T-helper 17 cell (primary cell): ENCODE measurements at places on chromosomes 5 and 9. TPM values are rescaled to one million over a fixed set of nuclear protein-coding genes. Genes with fewer than 3 reads are reported as not detected.

DNA sequence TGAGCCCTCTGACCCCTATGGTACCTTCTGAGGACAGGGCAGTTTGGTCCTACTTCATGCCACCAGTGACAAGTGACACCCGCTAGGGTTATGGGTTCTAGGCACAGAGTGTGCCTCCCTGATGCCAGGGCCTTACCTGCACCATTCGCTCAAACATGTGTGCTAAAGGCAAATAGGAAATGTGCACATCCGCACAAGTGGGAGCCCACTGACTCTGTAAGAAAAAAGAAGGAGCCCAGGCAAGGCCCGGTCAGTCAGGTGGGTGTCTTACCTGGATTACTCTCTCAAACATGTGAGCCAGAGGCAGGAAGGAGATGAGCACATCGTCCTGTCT is 29.1 kb upstream of the MEIKIN start:
- H3K36me3 ChIP-seq, result peaks cover 3% of the 10 kb centered on the region
- no peaks in the 10 kb centered on the region for H3K27me3 ChIP-seq
- peak overlapping the region; percentile 96 for H3K4me3 ChIP-seq
- DNase-seq, result no peak
- peak overlapping the region; percentile 95 for H3K27ac ChIP-seq

TEX48 gene
- not detected for total RNA-seq

KIF24 gene
- 0.12 TPM for total RNA-seq

WDR36 gene
- 27.9 TPM for total RNA-seq

- H3K27me3 ChIP-seq, result peaks cover 38% of the 10 kb centered on the region
- DNase-seq, result no peak
- no peak overlapping the region for H3K4me3 ChIP-seq
- peaks cover 2% of the 10 kb centered on the region for H3K36me3 ChIP-seq
- H3K27ac ChIP-seq, result no peak overlapping the region
Observed at GRCh38 chr9:95327239-95327865, 9.8 kb upstream of the FANCC start.

ZNF462 gene
- total RNA-seq, result 11.0 TPM

GRCh38 chr9:121123816-121124535 is 49.2 kb downstream of the CNTRL start:
- H3K36me3 ChIP-seq, result peaks cover 7% of the 10 kb centered on the region
- H3K4me1 ChIP-seq, result peaks cover 36% of the 10 kb centered on the region

DNA sequence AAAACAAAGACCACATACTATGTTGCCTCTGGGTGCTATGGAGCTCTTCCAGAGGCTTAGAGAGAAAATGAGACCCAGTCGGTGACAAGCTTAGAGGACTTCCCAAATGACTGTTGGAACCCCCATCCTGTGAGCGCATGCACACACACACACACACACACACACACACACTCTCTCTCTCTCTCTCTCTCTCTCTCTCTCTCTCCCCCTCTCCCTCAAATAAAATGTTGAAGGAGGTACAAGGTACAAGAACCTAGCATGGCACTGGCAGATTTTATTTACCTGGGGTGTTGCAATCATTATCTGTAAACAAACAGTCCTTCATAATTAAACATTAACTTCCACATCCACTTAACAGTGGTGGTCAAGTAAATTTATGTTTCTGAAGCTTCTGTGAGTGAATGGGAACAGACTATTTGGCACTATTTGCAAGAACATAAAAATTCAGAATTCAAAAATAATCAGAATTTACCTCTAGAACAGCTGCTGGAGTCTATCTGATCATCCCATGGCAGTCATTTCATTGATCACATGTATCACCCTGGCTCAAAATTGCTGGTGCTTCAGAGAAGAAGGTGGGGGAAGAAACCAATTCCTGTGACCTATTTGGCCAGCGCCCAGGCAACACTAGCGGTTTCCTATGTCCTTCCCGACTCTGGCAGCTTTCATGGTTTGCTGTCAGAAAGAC is 24.9 kb downstream of the TRPM3 start:
- no peak for DNase-seq
- no peaks in the 10 kb centered on the region for H3K36me3 ChIP-seq
- H3K4me3 ChIP-seq, result no peak overlapping the region
- H3K27ac ChIP-seq, result no peak overlapping the region
- no peaks in the 10 kb centered on the region for H3K4me1 ChIP-seq

DNA sequence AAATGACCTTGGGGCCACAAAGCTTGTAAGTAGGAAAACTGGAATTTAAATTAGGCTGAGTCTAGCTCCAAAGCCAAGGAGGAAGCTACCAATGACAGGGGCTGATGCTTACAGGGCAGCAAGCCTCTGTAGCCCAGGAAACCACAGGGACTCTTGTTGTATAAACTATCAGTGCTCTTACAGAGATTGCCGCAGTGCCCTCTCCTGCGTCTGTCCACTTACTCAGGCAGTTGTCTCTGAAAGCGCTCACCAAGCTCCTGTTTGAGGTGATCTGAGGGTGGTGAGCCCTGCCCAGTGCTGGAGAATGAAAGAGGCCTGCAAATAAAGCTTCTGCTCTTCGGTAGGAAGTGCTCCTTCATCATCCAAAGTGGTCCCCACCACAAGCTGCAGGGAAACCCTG is 498.8 kb downstream of the ARHGEF28 start:
- H3K27me3 ChIP-seq, result peaks cover 37% of the 10 kb centered on the region

CCDC192 gene
- total RNA-seq, result 0.45 TPM

DNA sequence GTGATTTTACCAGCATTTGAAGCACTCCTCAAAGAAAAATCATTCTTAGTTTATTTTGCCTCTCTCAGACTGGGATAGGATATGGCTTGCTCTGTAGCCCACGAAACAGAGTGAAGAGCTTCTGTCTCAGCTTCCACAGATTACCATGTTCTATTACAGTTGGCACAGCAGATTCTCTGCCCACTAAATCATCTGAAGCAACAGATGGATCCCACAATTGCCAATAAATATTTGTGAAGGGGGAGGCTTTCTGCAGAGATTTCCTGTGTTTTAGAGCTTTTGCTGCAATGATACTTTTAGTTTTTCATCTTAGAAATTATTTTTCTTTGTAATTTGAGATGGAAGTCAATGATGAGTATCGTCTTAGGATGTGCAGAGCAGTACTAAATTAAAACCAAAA is 12.3 kb upstream of the MAP3K1 start:
- H3K4me3 ChIP-seq, result no peak overlapping the region
- DNase-seq, result no peak
- H3K36me3 ChIP-seq, result peaks cover 2% of the 10 kb centered on the region
- H3K27ac ChIP-seq, result no peak overlapping the region
- H3K27me3 ChIP-seq, result no peaks in the 10 kb centered on the region

GRCh38 chr9:114266969-114267368 is 55.9 kb upstream of the ORM1 start:
- H3K4me1 ChIP-seq, result no peaks in the 10 kb centered on the region
- no peaks in the 10 kb centered on the region for H3K36me3 ChIP-seq
- no peak for DNase-seq
- H3K27me3 ChIP-seq, result peaks cover 26% of the 10 kb centered on the region

DNA sequence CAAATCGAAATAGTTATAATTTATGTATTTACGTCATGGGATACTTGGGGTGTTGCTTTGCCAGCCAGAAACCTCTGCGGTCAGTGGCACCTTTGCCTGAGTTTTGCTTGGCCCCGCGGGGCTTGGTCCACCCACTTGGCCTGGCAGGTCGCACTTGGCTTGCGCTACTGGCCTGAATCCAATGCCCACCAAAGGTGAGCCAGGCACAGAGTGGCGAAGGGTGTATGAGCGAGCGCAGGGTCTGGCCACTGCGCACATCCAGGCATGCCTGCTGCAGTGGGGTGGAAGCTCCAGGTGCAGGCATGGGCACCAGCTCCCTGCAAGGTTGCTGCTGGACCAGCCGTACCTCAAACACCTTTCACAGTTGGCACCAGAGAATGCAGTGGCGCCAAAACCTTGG is 714.6 kb downstream of the CDH9 start:
- no peaks in the 10 kb centered on the region for H3K36me3 ChIP-seq
- no peaks in the 10 kb centered on the region for H3K4me1 ChIP-seq
- H3K4me3 ChIP-seq, result no peak overlapping the region
- DNase-seq, result no peak
